ENCODE measurements at places on chromosomes 1 and 21.

DNA sequence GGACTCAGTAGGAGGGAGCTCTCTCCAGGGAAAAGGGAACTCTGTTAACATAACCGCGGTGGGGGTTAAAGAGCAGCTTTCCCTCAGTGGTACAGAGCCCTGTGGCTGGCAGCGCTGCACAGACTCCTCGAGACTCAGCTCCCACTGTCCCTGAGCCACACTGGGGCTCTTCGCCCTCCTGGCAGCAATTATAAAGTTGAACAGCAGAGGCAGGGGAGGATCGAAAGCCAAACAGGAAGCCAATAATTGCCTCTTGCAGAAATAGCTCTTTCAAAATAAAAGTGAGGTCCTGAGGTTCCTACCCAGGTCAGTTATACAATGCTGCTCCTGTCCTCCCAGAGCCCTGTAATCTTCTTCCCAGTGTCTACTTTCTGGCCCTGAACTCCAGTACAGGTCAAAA is 77.0 kb downstream of the FAM78B start:
- no peak for DNase-seq

- no peak for DNase-seq
Observed at GRCh38 chr1:208071435-208072031, 160.6 kb upstream of the CD34 start.

DNA sequence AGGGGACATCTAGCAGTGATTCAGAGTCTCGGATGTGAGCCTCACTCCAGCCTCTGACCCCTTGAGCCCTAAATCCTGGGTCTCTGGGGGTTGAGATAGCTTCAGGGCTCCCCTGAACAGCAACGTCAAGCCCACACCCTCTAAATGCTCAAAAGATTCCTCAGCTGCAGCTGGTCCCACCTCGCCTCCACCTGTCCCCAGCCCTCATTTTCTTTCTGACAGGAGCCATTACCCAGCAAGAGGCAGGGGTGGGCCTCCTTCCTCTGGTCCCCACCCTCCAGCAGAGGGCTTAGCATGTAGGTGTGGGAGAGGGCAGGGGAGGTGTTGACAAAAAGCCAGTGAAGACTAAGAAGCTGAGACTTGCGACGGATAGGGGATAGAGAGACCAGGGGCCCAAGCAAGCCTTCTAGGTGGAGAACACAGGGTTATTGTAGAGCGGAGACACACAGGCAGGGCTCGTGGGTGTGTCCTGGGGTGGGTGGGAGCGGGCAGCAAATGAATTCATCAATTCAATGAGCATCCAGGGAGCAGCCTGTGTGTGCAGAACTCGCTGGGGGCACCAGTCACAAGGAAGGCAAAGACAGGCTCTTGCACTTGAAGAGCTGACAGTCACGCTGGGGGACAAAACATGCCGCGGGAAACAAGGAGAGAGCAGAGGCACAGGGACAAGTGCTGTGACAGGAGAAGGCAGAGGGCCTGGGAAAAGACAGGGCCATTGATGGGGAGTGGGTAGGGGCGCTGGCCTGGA is 48.9 kb upstream of the GOLT1A start:
- no peak for DNase-seq

GRCh38 chr1:88799491-88799890 is 91.9 kb downstream of the GTF2B start:
- no peak for DNase-seq

- no peak for DNase-seq
Observed at GRCh38 chr1:6982860-6983259, 197.6 kb downstream of the CAMTA1 start.

DNA sequence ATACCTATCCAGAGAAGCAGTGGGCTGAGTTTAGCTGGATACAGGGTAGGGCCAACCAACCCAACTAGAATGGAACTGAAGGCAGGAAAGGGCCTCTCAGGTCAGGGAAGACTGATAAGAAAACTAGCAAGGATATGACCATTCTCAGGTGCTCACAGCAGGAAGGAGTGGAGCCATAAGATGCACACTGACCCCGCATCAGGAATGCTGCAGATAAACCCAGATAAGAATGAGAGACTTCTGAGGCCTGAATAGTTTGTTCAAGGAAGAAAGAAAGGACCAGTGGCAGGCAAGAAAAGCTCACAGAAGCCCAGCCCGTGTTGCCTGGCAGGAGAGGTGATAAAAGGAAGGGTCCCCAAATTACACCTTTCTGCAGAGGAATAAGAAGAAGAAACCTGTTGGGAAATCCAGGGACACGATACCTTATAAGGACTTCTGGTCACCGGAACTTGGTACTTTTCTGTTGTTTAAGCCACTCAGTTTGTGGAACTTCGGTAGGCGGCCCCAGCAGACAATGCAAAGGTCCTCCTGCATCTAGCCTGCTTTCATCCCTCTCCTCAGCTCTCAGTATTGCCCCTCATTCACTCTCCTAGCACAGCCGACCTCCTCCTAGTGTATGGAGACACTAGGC is 58.9 kb downstream of the ATP1A1 start:
- no peak for DNase-seq

GRCh38 chr1:116325922-116326321 is 47.1 kb upstream of the ATP1A1 start:
- no peak for DNase-seq

GRCh38 chr1:78650114-78650660 is 556 bp downstream of the IFI44 start:
- DNase-seq, result no peak

DNA sequence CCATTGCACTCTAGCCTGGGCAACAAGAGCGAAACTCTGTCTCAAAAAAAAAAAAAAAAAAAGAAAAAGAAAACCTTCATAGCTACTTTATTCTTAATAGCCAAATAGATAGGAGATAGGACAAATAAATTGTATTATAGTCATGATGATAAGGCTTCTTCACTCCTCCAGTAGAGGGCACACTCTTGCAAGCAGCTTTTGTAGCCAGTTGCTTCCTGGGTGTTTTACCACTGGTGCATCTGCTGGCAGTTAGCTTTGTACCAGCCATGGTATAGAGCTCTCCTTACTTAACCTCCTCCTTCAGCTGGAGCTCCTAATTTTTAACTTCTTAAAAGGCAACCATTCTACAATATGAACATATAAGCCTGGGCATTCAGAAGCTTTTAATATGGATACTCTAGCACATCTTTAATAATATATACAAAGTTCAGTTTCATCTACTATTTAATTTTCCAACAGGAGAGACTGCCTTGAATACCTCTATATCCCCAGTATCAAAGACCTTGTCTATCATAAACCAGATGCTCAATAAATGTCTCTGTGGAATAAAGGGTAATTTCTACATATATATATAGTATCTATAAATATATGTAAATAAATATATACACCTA is 35.8 kb downstream of the EVI5 start:
- no peak for DNase-seq

DNA sequence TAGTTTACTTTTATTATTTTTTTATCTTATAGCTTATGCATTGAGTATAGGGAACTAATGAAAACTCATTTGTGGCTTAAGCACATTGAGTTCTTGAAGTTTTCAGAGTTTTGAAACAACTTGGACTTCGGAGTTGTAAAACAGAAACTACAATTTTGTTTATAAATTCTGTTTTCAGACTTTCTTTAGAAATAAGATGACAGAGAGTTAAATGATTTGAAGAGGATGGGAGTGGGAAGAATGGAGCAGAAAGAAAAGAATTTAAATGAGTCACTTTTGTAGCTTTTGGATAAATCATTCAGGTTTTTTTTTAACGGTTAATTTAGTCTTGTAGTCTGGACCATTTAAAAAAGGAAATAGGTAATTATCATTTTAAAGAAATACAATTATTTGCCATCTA is 32.3 kb downstream of the INKA2 start:
- no peak for DNase-seq

DNA sequence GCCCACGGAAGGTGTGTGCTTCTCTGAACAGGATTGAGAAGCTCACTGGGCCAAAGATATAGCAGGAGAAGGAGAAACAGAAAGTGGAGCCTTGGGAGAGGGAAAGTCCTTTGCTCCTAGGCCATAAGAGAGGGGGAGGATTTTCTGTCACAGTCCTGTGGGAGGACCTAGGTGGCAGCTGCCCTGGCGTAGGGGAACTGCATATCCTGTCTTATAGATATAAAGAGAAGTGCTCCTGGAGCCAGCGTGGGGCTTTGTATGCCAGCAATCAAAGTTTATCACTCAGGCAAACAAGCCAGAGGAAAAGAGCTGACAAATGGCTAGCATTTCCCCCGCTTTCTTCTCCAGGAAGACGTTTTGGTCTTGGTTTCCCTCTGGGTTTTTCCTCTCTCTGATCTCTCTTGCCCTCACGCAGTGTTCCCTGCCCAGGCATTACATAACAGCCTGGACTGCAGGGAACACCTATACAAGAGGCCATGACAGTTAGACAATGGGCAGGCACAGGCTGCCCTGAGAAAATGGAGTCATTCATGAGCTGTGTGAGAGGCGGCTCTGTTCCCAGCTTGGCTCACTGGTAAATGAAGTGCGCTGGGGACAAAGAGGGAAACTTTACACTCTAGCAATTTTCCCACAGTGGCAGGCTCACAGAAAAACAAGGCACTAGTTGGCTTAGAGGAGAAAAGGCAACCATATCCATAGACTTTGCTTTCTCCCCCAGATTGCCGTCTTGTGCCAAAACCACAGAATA is 52.5 kb upstream of the ZNF648 start:
- DNase-seq, result no peak

GRCh38 chr1:17572264-17572985 is 32.9 kb downstream of the ARHGEF10L start:
- DNase-seq, result no peak

- DNase-seq, result peak; percentile 33
Observed at GRCh38 chr1:204446413-204447111, 34.9 kb upstream of the PPP1R15B start.

- peak; percentile 31 for DNase-seq
Observed at GRCh38 chr1:179080866-179081686, 794 bp upstream of the TOR3A start.

- no peak for DNase-seq
Observed at GRCh38 chr21:33116676-33117075, 46.7 kb downstream of the OLIG1 start.

GRCh38 chr1:239237912-239238311 is 148.5 kb upstream of the CHRM3 start:
- DNase-seq, result no peak

DNA sequence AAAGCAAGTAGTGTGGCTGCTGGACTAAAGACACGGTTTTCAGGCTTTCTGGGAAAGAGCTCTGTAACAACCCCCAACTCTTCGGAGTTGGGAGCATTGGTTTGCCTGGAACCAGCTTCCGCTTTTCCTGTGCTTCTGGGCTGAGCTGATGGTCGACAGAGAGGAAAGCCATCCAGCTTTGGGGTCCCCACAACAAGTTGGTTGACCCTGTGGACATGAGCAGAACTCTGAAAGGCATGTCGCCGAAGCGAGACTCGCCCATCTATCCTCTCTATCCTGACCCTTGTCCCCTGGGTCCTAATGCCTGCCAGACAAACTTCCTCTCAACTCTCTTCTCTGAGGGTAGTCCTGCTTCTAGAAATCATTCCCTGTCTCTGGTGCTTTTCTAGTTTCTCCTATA is 31.9 kb upstream of the FCGR2A start:
- DNase-seq, result no peak

- no peak for DNase-seq
Observed at GRCh38 chr1:178192686-178193085, 98.8 kb downstream of the RASAL2 start.

DNA sequence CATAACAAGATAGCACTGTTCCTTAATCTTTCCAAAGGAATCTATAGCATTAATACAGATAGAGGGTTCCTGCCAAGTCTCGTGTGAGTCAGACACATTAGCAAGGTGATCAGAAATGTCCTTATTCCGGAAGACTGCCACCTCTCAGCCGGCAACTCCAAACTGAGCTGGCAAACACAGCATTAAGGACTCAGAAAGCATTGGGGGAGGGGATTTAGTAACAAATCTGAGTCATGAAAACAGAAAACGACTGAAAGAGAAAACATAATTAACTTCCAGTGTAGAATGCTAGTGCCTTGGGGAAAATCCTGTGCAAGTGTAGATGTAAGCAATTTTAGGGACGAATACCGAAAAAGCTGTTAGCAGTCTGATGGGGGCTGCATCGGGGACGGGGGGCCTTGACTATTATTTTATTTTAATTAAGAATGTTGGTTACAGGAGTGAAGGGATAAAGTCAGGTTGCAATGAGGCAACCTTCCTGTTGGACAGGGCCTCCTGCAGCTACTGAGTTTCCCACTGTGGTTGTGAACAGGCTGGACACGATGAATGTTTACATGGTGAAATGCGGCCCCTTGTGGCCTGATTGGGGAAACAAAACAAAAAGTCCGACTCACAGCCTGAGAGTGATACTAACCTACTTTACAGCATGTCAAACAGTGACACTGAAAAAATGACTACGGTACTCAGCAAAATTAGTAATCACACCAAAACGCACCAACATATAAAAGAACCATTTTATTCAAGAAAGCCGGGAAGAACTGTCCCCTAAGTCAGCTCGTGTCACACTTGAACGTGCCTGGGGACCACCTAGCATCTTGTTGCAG is 20.7 kb downstream of the MIS18A start:
- DNase-seq, result no peak

DNA sequence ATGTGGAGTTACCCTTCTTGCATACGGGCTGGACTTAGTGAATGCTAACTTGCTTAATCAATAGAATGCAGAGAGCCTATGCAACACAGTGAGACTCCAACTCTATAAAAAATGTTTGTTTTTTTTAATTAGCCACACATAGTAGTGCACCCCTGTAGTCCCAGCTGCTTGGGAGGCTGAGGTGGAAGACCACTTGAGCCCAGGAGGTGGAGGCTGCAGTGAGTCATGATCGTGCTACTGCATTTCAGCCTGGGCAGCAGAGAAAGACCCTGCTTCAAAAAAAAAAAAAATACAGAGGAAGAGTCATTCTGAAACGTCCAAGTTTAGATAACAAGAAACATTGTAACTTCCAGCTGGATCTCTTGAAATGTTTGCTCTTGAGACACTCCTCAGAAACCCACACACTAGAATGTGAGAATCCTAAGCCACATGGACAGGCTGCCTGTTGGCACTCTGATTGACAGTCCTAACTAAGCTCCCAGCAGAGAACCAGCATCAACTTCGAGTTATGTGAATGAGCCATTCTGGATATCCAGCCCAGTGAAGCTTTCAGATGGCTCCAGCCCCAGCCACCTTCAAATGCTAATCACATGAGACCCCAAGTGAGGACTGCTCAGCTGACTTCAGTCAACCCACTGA is 20.0 kb upstream of the CAP1 start:
- DNase-seq, result no peak

- DNase-seq, result no peak
Observed at GRCh38 chr1:237851210-237851845, 39.4 kb downstream of the ZP4 start.

- no peak for DNase-seq
Observed at GRCh38 chr1:204356997-204357396, 2.7 kb downstream of the PLEKHA6 start.

GRCh38 chr21:35547946-35548774 is 499.1 kb upstream of the RUNX1 start:
- DNase-seq, result no peak

GRCh38 chr1:22535399-22535798 is 27.9 kb upstream of the EPHA8 start:
- DNase-seq, result no peak
